ENCODE measurements at places on chromosomes 5 and 9.

- no peak for DNase-seq
Observed at GRCh38 chr5:176646707-176647029, 616 bp upstream of the TSPAN17 start.

DNA sequence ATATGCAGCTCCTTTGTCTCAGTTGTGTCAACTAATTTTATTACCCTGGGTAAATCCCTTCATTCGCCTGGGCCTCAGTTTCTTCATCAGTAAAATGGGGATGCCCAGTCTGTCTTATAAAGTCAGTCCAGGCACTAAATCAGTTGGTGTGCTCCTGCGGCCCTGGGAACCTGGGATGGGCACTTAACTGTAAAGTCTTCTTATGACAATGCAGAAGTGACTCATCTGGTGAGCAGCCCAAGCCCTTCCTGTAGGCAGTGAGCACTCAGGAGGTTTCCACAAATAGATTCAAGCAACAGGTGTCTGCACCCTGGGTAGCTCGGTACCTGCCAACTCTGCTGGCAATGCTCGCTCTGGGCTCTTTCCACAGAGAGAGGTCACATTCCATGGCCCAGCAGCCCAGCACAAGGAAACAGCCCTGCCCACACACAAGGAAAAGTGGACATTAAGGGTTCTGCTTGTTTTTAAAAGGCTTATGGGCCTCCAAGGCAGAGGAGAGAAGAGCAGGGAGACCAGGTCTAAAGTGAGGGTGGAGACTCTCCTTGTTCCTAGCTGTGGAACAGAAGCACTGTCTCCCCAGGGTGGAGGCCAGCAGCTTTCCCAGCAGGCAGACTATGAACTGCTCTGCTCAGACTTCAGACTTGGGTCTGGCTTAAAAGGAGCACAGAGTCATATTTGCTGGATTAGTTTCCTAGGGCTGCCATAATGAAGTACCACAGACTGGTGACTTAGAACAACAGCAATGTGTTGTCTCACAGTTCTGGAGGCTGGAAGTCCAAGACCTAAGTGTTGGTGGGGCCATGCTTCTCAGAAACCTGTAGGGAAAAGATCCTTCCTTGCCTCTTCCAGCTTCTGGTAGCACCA lies 89.7 kb upstream of the ADRA1B start:
- DNase-seq, result no peak

GRCh38 chr5:132445640-132445923 lies 45.0 kb downstream of the IRF1 start:
- no peak for DNase-seq

GRCh38 chr9:272251-273213 lies 57.9 kb downstream of the DOCK8 start:
- DNase-seq, result no peak

- no peak for DNase-seq
Observed at GRCh38 chr5:159884917-159885620, 31.2 kb upstream of the ADRA1B start.

- DNase-seq, result no peak
Observed at GRCh38 chr5:16455668-16456067, 9.9 kb downstream of the ZNF622 start.

DNA sequence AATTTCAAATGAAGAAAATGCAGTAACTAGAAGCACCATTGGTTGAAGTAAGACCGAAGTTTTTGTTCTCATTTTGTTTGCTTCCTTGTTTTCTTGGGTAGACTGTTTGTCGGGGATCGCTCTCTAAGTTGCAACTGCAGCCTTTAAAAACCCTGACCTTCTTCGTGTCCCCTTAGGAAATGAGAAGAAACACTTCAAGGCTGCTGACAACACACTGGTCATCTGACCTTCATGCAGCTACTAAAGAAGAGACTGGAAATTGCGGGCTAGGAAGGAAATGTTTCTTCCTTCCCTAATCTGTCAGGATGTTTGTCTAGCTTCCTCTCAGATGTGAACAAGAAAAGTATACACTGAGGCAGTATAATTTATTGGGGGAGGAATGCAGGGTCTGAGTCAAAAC lies 50.7 kb upstream of the CHSY3 start:
- DNase-seq, result no peak

GRCh38 chr5:140399979-140400729 lies 1.5 kb upstream of the ANKHD1 start:
- no peak for DNase-seq
